ENCODE measurements at places on chromosomes 12 and 14. TPM values are rescaled to one million over a fixed set of nuclear protein-coding genes. Genes with fewer than 3 reads are reported as not detected.

GRCh38 chr12:109621901-109622364 is 48.3 kb downstream of the MVK start:
- no peak for DNase-seq

The SERPINA12 gene
- not detected for total RNA-seq

- no peak for DNase-seq
Measured at GRCh38 chr14:100302616-100303015, 3.6 kb downstream of the SLC25A29 start.

DNA sequence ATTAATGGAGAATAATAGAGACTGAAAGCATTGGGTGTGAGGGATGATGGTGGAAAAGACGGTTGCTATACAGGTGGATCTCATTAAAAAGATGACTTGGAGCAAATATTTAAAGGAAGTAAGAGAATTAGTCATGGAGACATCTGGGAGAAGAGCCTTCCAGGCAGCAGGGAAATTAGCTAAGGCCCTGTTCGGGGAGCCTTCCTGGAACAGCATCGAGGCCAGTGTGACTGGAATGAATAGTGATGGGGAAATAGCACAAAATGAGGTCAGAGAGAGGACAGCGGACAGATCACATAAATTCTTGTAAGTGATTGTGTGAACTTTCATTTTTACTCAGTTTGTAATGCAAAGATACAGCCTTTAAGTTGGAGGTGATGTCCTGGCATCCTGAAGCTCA is 842.3 kb downstream of the SLC6A15 start:
- DNase-seq, result no peak

GRCh38 chr12:56816491-56816890 is 53.4 kb downstream of the HSD17B6 start:
- no peak for DNase-seq

- DNase-seq, result no peak
Measured at GRCh38 chr12:19967431-19967830, 400.9 kb upstream of the PDE3A start.

The PPP4R4 gene
- total RNA-seq, result 0.37 TPM

DNA sequence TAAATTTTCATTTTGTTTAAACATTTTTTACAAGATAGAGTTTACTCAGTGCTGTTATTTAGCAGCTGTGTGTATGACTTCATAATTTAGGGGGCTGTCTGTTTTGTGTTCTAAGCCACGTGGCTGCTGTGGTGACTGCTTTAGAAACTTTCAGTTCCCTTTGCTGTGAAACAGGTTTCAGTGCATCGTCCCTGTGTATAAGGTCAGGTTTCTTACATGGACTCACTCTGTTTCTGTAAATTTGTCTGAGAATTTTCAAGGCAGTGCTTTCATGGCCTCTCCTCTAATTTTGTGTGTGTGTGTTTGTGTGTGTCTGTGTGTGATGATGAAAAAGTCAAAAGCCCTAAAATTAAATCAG is 32.4 kb downstream of the BICD1 start:
- DNase-seq, result no peak

DNA sequence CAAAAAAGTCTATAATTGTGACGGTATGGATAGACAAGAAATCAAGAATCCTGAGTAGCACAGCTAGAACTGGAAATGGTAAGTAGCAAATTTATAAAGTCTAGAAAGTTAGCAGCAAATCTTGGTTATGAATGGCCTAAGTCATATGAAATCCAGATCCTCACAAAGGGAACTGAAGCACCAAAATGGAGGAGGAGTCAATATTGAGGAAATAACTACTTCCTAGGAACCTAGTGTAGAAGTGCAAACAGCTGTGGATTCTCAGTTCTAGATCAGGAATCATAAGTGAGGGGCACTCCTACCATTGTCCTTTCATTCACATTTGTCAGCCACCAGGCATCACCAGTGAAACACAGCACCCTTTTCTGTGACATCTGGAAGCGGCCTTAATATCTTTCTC is 202.2 kb upstream of the DCN start:
- no peak for DNase-seq

The SIVA1 gene
- total RNA-seq, result 39.9 TPM

GRCh38 chr12:13725049-13725448 is 256.4 kb downstream of the GRIN2B start:
- no peak for DNase-seq

GRCh38 chr14:69695322-69696203 is 71.4 kb upstream of the SRSF5 start:
- no peak for DNase-seq

DNA sequence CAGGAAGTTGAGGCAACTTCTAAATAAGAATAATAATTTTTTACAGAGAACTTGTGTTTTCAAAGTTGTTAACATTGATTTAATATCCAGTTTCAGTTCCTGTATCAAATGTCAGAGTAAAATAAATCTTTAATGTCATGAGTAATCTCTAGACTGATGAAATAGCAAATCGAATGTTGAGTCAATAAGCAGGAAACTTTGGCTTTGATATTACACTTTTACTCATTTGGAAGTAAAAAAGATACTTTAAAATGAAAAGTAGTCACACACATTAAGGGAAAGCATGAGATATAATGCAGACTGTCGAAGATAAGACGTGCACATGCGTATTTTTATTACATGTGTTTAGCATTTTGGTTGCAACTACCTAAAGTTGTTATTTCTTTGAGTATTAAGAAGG is 78.2 kb upstream of the PTGDR start:
- DNase-seq, result no peak

GRCh38 chr12:48034835-48035805 is 30.8 kb upstream of the COL2A1 start:
- no peak for DNase-seq

The RAPGEF3 gene
- 17.2 TPM for total RNA-seq

DNA sequence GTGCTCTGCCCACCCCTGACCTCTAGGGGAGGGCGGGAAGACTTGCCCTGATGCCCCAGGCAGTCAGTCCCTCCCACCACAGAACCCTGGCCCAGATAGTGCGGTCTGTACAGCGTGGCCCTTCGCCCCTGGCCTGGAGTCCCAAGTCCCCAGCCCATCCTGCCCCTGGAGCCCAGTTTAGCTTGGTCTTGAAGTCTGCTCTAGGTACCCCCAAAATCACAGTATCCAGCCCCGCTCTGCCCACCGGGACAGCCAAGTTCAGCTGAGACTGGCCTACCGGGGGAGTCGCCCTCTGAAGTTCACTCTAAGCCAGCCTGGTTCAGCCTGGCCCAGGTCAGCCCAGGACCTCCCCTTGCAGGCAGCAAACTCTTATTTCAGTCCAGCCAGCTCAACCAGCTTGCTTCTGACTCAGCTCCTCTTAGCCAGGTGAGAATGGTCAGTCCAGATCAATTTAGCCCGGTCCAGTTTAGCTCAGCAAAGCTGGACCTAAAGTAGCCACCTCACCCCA is 75.9 kb downstream of the TMEM121 start:
- DNase-seq, result no peak

- DNase-seq, result no peak
Measured at GRCh38 chr14:104795781-104796686, 486 bp upstream of the AKT1 start.

GRCh38 chr12:7907009-7907408 is 29.0 kb downstream of the SLC2A3 start:
- DNase-seq, result no peak
